Common myeloid progenitor, CD34-positive (primary cell): ENCODE measurements at places on chromosomes 11 and 22.
A peak's percentile ranks its signal among the peaks of the same experiment; 100 is the strongest.

- no peak for DNase-seq
Measured at GRCh38 chr22:44640618-44641155, 61.3 kb upstream of the PRR5 start.

GRCh38 chr22:17368554-17369438, 464 bp upstream of the CECR2 start:
- DNase-seq, result peak; percentile 45

- DNase-seq, result no peak
Measured at GRCh38 chr11:128161994-128162393, 425.4 kb downstream of the ETS1 start.

DNA sequence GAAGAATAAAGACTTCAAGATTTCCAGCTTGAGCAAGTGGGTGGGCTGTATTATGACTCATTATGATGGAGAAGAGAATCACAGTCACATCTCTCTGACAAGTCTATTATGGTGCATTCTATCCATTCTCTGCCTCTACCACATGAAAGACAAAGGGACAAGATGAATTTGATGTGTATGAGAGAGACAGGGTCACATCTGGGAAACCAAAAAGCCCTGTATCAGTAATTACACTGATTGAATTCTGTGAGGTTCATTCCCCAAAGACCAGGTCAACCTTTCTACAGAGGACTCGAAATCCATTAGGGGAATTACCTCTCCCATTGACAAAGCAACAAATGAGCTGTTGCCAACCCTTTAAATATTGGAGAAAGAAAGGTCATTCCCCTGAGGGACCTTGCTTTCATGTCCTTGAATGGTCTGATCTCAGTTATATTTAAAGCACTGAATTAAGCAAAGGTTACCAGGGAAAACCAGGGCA, 109.6 kb downstream of the USP35 start:
- no peak for DNase-seq

- no peak for DNase-seq
Measured at GRCh38 chr22:19865141-19865829, 10.6 kb upstream of the GNB1L start.

DNA sequence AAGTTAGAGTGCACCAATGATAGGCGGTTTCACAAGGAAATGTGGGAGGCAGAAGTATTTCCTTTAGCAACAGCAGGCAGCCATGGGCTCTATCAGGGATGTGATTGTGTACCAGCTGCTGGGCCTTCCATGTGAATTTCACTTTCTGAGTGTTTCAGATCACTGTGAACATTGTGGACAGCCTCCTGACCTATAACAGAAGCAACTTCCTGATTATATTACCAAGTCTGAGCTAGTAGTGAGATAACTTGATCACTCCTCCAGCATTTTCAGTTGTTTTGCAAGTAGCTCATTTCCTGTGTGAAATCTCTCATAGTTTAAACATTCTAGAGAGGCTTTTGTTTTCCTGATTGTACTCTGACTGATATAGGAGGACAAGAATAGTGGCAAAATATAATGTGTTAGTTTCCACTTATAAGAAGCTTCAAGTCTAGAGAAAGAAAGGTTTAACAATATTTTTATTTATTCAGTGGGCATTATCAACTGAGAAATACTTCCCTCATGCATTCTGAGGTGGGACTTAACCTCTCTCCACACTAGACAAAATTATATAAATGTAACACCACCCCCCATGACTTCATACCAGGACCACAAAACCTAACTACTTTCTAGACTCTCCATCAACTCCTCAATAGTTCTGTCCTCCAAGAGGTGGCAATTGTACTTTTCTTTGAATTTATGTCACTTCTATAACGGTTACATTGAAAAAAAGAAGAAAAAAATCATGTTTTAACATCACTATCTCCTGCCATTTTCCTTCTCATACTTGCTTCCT, 184.2 kb upstream of the LUZP2 start:
- no peak for DNase-seq

DNA sequence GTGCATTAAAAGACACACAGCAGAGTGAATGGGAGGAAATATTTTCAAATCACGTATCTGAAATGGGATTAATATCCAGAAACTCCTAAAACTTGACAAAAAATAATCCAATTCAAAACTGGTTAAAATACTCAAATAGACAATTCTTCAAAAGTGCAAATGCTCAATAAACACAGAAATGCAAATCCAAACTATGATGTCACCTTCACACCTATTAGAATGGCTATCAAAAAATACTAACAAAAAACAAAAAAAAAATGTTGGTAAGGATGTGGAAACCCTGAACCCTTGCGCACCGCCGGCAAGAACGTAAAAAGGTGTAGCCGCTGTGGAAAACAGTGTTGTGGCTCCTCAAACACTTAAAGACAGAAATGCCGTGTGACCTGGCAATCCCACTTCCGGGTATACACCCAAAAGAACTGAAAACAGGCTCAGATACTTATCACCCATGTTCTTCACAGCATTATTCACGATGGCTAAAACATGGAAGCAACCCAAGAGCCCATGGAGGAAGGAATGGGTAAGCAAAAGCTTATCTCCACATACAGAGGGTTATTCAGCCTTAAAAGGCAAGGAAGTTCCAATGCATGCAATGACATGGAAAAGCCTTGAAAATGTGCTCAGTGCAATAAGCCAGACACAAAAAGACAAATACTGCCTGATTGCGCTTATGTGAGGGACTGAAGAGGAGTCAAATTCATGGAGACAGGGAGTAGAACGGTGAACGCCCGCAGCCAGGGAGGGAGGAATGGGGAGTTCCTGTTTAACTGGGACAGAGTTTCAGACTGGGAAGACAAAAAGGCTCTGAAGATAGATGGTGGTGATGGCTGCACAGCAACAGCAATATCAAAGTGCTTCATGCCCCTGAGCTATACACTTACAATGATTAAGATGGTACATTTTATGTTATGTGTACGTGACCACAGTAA, 19.6 kb downstream of the BRD1 start:
- peak; percentile 80 for DNase-seq

GRCh38 chr11:83611031-83611430, 324.9 kb upstream of the CCDC90B start:
- DNase-seq, result no peak

DNA sequence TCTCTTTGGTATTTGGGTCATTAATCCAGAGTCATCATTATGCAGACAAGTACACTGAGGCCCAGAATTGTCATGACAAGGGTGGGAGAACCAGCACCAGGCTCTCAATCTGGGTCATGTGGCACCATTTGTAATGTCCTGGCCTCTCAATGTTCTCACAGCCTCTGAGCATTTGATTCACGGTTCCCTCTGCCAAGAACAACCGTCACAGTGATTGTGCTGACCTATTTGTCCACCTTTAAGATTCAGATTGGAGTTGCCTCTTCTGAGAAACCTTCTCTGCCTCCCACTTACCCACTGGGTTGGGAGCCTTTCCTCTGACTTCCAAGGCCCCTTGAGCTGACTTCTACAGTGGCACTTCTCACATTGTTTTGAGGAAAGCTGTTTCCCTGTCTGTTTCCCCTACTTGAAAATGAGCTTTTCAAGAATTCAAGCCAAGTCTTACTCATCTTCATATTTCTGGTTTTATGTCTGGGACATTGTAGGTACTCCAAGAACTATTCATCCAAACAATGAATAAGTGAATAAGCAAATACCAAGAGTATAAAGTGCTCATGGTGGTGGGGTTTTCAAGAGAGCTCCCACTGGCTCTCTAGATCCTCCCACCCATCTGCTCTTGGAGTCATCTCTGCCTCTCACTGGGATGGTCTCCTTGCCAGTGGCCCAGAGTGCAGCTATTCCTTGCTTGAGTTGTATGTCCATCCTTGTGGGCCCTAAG, 126.4 kb upstream of the E2F8 start:
- no peak for DNase-seq

GRCh38 chr11:61851113-61851899, 23.2 kb downstream of the FADS2 start:
- no peak for DNase-seq

DNA sequence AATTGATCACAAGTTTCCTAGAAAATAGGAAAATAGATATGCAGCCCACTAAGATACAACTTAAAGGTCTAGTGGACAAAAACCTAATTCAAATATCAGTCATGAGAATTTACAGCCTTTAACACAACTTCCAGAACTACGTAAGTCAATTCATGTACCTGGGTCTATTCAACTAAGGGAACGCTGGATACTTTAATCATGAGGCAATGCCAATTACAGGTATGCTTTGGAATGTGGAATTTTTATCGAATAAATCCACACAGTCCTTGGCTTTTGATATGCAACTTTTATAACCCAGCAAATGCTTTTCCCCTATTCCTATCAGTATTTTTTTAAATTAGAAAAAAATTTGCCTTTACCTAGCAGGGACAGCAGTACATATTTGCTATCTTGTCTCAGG, 289.5 kb upstream of the FAT3 start:
- DNase-seq, result no peak

- DNase-seq, result no peak
Measured at GRCh38 chr22:38006906-38007305, 22.6 kb upstream of the SOX10 start.

GRCh38 chr22:43923631-43924464, at the start of gene PNPLA3:
Gene PNPLA3, plus strand, starts transcription at chr22:43923805. Its CDS starts 107 bp downstream, at chr22:43923912.
- peak; percentile 79 for DNase-seq

DNA sequence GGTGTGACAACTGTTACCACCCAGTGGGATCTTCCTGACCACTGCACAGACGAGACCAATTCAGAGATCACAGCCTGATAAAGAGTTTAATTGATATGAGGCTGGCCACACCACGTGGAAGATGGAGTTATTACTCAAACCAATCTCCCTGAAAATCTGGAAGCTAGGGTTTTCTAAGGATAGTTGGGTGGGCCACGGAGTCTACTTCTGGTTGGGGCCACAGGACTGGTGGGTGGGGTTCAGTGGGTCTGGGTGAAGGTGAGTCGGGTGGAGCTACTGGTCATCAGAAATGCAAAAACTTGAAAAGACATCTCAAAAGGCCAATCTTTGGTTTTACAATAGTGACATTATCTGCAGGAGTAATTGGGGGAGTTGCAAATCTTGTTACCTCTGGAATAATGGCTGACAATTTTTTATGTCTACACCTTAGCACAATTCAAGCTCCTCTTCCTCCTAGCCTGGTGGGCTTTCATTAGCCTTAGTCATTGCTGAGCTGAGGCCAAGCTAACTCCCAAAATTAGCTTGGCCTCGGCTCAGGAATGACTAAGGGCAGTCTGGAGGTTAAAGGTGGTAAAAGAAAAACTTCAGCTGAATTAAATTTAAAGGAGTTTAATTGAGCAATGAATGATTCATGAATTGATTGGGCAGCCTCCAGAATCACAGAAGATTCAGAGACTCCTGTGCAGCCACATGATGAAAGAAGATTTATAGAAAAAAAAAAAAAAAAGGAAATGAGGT, 13.1 kb downstream of the C11orf96 start:
- DNase-seq, result no peak

GRCh38 chr11:78647266-78647915, 72.7 kb upstream of the NARS2 start:
- DNase-seq, result no peak

- no peak for DNase-seq
Measured at GRCh38 chr22:50400406-50400805, 57.3 kb downstream of the PPP6R2 start.

DNA sequence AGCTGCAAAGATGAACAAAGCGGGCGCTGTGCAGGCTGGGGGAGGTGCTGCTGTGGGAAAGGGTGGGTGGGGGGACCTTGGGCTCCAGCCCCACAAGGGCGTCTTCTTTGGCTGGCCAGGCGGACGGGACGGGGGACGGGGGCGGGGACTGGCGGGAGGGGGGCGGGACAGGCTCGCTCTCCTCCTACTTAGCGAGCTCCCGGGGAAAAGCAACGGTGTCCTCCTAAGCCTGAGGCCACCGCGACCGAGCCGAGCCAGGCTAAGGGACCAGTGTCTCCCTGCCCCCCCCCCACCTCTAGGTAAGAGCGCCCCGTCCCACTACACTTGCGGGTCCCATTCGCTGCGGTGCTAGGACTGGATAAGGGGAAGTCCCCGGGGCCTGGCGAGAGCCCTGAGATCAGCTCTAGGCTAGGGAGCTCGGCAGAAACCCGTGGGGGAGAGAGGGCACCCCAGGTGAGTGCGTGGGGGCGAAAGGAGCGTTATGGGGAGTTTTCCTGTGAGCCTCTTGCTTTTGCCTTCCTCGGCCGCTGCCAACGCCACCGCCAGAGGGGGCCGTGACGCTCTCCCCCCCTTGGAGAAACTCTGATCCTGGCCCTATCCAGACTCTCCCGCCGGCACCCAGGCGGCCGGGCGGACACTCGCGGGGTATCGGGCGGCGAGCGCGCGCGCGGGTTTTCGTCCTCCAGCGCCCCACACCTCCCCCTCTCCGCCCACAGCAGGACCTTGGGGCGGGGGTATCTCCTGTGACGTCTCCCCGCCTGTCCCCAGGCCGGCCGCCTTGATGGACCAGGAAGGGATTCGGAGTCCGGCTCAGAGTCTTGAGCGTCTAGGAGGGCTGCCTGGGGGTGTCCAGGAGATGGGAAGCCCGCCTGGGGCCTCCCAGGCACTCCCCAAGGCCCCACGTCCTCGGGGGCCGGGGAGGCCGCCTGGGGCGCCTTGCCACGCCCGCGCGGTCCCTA, at the start of gene PHLDB1:
Gene PHLDB1, plus strand, starts transcription at position 215 of the 959 bp plus-strand sequence. CDS start 6,222 bp downstream, outside the sequence.
- no peak for DNase-seq

DNA sequence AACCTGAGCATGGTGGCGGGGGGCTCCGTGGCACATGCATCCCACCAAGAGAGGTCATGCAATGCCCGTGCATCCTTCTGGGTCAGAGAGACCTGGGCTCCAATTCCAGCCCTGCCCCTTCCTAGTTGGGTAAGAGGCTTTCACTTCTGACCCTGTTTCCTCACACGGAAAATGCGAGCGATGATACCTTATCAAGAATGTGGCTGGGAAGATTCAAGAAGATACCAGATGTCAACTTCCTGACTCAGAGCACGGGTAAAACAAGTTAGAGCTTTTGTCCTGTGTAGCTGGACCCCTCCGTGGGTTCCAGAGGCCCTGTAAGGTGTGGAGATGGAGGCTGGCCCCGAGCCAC, 8.7 kb upstream of the DGKZ start:
- no peak for DNase-seq

GRCh38 chr11:36455658-36456111, 54.4 kb downstream of the TRAF6 start:
- no peak for DNase-seq

GRCh38 chr11:134753771-134754520, 341.9 kb upstream of the B3GAT1 start:
- no peak for DNase-seq

DNA sequence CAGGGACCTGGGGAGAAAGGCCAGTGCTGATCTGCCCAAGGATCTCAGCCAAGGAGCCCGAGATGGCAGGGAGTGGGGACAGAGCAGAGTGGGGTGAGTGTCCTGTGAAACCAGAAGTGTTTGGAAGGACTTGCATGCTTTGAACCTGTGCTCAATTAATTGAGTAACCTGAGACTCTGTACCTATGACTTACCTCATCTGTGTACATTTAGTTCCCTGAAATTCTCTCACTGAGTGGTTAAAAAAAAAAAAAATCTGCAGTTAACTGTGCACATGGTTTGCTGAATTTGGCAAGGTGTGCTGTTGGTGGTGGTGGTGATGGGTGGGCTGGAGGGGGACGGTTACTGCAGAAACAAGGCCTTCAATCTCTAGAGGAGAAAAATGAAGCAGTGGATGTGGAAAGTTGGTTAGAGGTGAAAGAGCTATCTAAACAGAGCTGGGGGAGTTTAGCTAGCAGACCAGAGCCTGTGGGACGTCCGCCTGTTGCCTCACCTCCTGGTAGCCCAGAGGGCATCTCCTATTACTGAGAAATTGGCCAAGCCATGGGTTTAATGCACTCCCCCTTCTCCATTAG, 8.3 kb upstream of the SORL1-AS1 start:
- no peak for DNase-seq
